ENCODE measurements at places on chromosomes 1 and 21. TPM values are rescaled to one million over a fixed set of nuclear protein-coding genes. Genes with fewer than 3 reads are reported as not detected.

Gene RIMS3
- 2.7 TPM for total RNA-seq

Gene SLC5A3
- 42.4 TPM for total RNA-seq

Gene HPCAL4
- total RNA-seq = under 0.01 TPM

Gene FMN2
- total RNA-seq = not detected

Gene DCDC2B
- total RNA-seq = not detected

Gene LCE1A
- total RNA-seq = not detected

Gene DENND4B
- total RNA-seq = 23.1 TPM

Gene KLHDC9
- total RNA-seq = 1.1 TPM

Gene S100A12
- 1.5 TPM for total RNA-seq

Gene KRTAP19-3
- not detected for total RNA-seq

Measured in nasal cavity respiratory epithelium epithelial cell of viscerocranial mucosa (primary cell).